ENCODE measurements at places on chromosomes 7 and 10.

DNA sequence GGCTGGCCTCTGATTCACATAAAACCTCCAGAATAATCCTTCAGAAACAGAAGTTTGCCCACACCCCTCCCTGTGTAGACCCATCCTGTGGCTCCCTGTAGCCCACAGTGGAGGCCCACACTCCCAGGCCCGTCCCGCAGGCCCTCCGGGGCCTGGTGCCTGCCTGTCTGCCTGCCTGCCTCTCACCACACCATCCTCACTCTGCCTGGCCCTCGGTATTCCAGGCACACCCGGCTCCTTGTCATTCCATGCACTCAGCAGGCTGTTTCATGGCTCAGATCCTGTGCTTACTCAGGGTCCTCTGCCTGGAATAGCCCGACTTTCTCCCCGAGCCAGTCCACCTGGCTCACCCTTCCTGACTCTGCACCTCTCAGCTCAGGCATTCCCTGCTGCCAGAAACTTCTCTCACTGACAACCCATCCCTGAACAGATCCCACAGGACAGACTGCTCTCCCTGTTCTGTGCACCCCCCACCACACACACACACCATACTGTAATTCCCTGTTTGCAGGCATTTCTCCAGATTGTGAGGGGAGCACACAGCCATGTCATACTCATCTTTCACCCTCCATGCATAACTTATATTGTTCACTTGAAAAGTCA lies 498.0 kb upstream of the ZMIZ1 start:
- no peak for DNase-seq

DNA sequence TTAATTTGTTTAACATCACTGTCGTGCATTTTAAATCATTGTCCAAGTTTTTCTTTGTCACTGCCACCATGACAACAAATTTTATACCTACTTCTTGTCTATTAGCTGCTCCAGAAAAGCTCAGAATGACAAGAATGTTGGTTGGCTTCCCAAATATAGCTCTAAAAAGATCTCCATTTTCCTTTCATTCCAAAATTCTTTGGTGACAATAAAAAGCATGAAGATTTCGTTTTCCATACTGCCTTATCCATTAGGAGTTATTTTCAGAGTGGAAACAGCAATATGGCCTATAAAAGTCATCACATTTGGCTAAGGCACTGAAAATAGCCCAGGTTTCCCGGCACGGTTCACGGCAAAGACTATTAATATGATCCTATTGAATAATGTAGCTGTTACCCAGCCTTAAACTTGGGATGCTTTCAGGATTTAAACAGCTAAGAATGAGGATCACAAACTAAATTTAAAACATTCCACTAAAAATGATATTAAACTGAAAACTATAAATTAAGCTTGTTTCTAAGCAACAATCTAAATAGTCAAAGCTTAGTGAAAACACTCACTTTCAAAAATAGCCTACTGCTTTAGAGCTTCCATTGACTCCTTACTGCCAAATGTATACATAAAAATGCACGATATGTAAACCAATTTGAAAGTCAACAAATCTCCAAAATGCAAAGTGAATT lies 2.7 kb downstream of the CTTNBP2 start:
- DNase-seq: no peak

DNA sequence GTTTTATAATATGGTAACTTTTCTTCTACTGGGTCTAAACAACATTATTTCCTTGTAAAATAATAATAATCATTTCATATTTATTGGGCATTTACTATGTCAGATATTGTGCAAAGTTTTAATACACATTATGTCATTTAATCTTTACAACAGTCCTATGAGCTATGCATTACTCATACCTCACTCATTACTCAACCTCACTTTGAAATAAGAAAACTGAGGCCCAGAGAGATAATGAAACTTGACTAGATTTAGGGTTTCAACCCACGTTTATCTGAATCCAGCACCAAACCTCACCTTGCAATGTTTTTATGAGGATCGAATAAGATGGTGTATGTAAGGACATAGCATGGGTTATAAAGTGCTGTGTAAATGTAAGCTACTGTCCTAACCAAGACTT lies 153.2 kb upstream of the SLC13A1 start:
- DNase-seq: no peak

- no peak for DNase-seq
Observed at GRCh38 chr7:109354000-109354399, 784.3 kb downstream of the DNAJB9 start.

DNA sequence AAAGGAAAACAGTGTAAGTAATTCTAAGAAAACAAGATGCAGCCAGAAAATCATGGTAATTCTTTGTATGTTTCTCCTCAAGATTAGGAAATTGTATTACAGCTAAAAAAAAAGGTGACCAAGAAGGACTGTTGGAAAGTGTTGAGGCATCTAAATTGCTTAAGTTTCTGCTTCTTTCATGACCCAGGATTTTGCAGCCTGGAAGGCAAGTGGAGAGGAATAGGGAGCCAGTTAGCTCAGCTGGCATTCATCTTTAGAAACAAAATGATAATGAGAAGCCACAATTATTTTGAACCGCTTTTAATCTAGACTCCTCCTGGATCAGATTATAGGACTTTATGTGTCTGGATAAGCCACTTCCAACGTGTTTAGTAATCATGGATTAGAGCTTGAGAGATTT lies 56.8 kb upstream of the TMEM229A start:
- DNase-seq: no peak

GRCh38 chr10:60646966-60647796 lies 131.1 kb upstream of the CDK1 start:
- DNase-seq: no peak

DNA sequence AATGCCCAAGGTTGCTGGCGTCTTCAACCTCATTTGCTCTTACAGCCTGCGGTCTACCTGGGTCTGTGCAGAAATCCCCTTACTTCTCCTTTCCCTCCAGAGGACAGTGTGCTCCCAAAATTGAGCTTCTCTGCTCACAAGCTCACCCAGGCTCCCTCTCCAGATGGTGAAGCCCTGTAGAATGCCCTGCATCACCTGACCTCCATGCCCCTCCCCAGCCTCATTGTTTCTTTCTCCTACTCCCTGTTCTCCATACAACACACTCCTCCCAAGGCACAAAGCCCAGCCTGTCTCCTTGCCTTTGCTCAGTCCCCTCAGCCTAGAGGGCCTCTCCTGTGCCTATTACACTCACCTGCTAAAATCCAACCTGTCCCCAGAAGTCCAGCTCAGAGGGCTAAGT lies 3.5 kb downstream of the CRHR2 start:
- no peak for DNase-seq

GRCh38 chr7:129903935-129904334 lies 48.8 kb downstream of the UBE2H start:
- no peak for DNase-seq

GRCh38 chr7:17532861-17533404 lies 234.5 kb downstream of the AHR start:
- DNase-seq: no peak

DNA sequence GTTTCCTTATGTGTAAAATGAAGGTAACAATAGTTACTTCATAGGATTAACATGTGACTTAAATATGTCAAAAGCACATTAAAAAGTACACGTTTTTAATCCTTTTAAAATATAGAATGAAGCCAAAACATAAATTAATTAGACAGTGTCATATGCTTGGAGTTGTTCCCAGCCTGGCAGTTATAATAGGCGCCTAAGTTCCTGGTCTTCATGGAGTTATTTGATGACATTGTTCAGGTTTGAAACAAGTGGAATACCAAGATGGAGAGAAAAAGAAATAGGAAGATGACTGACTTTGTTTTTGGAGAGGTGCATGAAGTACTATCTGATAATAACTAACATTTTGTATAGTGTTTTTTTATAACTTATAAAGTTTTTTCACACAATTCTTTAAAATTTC lies 67.3 kb downstream of the ZNRF2 start:
- no peak for DNase-seq

DNA sequence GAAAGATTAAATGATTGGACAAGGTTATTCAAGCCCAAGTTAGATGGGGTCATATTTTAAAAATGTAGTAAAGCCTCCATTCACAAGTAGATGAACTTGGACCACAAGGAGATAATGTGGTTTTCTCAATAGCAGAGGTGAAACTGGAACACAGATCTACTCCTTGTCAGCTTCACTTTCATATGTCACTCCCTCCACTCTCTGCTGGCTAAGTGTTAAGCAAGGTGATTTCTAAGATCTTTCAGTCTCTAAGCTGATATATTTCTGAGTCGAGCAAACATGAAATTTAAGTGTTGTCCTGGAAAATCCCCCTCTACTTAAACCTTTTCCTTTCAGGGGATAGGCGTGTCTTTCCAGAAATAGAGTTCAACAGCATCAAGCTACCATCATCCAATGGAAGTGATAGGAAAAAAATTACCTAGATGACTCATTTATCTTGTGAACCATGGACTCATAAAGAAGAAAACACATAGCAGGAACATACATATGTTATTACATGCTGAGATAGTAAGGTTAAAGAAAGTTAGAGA lies 275.0 kb downstream of the PTEN start:
- DNase-seq: no peak

- no peak for DNase-seq
Observed at GRCh38 chr10:1390200-1390599, 334.0 kb downstream of the WDR37 start.

GRCh38 chr7:116365797-116366196 lies 133.7 kb upstream of the CAV2 start:
- DNase-seq: no peak

GRCh38 chr10:102775935-102776669 lies 32.4 kb downstream of the WBP1L start:
- DNase-seq: no peak

- DNase-seq: no peak
Observed at GRCh38 chr10:72009425-72010081, 45.4 kb downstream of the CHST3 start.

GRCh38 chr10:101905251-101905650 lies 61.7 kb upstream of the KCNIP2 start:
- DNase-seq: no peak

GRCh38 chr10:29553544-29554250 lies 81.1 kb downstream of the SVIL start:
- DNase-seq: no peak
